NCI-H1694 treated with DMSO at 0.1 percent for 48 hours (cell line): ENCODE measurements at places on chromosomes 3 and 15.

DNA sequence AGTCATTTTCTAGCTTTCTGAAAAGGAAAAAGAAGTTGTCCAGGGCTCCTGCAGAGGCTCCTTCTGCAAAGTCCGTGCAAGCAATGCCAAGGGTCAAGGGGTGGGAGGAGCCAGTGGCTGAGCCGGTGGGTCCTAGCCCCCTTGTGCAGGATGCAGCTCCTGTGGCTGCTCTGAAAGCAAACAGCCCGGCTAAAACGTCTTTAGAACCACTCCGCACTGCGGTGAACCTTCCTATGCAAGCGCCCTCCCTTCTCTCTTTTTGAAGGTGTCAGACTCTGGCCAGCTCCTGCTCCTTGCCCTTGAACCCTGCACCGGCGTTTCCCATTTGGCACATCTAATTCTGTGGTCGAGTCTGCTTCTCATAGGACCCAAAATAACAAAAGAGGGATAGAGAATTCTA lies 183.1 kb downstream of the UACA start:
- DNase-seq: no peak

DNA sequence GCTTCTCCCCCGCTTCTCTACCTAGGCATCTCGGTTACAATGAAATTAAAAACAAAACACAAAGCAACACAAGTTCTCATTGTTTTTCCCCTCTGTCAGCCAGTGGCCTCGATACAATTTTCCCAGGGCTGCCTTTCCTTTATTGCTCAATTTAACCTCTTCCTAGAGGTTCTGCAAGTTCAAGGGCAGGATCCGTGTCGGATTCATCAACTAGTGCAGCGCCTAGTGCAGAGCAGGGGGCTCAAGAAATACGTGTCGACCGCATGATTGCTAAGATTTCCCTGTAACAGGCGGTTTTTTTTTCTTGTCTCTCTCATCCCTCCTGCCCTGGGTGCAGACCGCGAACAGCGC lies 1.4 kb upstream of the BHLHE40 start:
- no peak for DNase-seq

- DNase-seq: no peak
Observed at GRCh38 chr15:93278006-93278405, 189.0 kb upstream of the RGMA start.

- DNase-seq: no peak
Observed at GRCh38 chr3:46489875-46490274, 7.9 kb upstream of the RTP3 start.

GRCh38 chr3:2976212-2976611 lies 134.0 kb downstream of the IL5RA start:
- no peak for DNase-seq
